ENCODE measurements at places on chromosomes 3 and 15.

DNA sequence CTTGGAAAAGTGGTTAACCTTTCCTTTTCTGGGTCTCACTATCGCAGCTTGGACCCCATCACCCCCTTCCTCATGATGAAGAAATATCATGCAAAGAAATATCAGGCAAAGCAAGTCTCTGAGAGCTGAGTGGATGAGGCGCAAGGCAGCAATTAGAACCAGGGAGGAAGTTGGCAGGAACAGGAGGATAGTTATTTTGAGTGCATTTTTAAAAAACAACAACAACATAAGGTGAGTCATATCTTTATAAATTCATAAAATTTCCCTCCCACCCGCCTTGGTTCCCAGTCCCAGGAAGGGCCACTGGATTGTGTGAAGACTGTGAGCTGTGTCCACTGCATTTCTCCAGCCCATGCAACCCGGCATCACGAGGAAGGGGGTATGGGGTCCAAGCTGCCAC lies 316.9 kb upstream of the TLE3 start:
- DNase-seq: no peak

DNA sequence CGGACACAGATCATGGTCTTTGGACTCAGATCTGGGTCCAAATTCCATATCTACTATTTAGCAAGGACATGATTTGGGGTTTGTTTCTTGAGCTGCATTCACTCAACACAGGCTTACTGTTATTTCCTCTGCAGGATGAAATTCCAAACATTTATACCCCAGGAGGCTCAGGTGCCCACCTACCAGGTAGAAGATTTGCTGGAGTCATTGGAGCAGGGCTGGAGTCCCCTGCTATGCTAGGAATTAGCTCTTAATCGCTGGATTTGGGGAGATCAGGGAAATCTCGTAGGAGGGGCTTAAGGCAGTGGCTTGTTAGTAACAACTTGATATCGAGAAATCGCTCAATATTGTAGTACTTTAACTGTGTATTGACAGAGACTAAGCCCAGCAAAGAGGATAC lies 193.0 kb downstream of the IL20RB start:
- no peak for DNase-seq

DNA sequence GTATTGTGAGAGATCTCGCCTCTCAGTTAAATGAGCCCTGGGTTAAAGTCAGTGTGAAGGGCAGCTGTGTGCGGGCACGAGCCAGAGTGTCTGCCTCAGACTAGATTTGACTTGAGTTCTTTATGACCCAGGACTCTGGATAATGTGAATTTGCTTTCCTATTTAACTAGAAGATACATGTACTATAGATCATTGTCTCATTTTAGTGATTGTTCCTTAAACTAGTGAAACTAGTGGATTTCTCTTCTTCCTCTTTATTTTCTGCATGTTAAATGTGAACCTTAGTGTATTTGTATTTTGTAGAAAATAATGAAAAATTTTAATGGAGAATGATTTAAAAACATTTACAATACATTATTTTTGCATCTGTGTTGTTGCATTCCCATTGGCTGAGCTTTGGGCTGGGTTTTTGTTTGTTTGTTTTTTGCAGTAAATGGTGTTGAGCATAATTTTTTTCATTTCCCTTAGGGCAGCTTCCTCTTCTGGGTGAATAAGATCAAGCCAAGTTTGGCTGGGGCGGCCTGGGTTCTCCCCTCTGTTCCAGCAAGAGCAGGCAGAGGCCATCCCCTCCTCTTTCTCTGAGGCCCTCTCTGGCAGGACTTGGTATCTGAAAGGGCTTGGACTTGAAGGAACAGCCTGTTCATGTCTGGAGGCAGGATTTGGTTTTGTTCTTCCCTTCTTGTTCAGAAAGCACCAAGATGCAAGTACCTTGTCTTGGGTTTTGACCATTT lies 15.0 kb downstream of the GCSAM start:
- peak; percentile 27 for DNase-seq

GRCh38 chr3:180762866-180763265 lies 83.6 kb upstream of the CCDC39 start:
- DNase-seq: no peak

DNA sequence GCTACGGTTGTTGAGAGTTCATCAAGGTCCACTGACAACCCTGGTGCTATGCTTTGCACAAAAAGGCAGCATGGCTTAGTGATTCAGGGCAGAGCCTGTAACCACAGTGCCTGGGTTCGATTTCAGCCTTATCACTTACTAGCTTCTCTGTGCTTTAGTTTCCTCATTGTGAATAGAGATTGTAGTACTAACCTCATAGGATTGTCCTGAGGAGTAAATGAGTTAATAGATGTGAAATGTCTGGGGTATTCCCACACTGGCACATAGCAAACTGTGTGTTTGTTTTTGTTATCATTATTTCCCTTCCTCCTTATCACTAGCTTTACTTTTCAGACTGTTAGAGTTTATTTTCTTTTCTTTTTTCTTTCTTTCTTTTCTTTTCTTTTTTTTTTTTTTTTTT lies 16.3 kb downstream of the CRTAP start:
- DNase-seq: no peak

GRCh38 chr15:94269954-94270353 lies 38.6 kb downstream of the MCTP2 start:
- no peak for DNase-seq

DNA sequence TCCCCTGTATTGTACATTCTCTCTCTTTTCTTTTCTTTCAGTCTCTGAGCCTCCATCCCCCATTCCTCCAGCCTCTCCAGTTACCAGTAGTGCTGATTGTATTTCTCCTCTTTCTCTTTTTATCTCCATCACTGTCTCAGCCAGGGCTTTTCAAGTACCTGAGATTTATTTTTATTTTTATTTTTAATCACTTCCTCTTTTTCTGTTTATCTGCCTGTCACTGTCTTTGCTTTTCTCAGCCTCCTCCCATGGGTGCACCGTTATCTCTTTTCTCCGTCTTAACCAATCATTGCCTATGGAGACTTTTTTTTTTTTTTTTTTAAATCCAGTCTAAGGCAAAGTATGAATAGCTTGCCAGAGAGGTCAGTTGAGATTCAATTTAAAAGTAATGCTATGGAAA lies 359.3 kb downstream of the GAP43 start:
- no peak for DNase-seq

DNA sequence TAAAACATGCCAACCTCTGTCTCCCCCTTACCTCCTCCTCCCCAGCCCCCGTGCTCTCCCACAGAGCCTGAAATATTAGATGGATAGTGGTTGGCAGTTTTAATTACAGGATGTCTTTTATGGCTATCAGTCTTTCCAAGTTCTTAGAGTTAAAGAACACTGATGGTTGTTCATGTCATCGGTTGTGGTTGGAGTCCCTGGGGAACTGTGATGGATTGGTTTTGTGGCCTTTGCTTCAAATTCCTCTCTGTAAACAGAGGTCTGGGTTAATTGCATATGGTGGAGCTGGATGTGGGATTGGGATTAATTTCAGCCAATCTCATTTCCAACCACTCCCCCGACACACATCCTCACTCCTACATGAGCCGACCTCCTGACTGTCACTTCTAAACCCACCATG lies 164.5 kb upstream of the PROK2 start:
- DNase-seq: no peak

- DNase-seq: no peak
Measured at GRCh38 chr3:79245284-79246138, 522.3 kb downstream of the ROBO1 start.

- DNase-seq: no peak
Measured at GRCh38 chr3:65401359-65402305, 637.1 kb downstream of the MAGI1 start.

DNA sequence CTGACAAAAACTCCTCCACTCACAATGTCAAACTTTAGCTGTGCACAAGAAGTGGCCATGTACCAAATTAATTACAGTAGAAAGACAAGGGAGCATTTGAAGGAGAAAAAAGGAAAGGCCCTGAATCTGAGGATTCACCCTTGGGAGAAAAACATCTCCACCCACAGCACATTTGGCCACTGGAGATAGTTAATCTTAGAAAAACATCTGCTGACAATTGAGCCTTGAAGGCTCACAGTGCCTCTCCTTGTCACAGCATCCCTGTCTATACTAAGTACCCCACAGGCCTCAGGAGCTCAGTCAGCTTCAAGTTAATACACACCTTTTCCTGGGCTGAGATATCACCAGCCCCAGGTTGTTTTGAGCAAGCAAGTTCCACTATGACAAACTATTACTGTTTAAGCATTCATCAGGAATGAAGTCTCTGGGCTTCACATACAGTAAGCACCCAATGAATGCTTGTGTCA lies 78.1 kb upstream of the SETMAR start:
- DNase-seq: no peak

DNA sequence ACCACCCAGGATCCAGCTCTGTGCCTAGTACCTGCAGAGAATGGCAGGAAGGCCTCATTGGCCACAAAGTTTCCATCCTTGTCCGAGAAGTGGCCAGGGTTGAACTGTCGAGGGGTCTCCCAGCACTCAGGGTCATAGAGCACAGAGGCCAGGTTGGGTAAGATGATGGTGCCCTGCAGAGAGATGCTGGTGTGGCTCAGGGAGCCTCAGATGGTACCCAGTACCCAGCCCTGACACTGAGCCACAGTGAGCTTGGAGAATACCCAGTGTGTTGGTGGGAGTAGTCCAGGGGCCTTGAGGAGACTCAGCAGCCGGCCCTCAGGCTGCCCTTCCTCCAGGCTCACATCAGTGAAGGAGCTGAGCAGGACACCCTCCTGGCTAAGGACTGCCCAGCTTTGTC lies 11.5 kb upstream of the PARL start:
- DNase-seq: no peak

- no peak for DNase-seq
Measured at GRCh38 chr15:49435174-49435573, 12.1 kb downstream of the FGF7 start.

DNA sequence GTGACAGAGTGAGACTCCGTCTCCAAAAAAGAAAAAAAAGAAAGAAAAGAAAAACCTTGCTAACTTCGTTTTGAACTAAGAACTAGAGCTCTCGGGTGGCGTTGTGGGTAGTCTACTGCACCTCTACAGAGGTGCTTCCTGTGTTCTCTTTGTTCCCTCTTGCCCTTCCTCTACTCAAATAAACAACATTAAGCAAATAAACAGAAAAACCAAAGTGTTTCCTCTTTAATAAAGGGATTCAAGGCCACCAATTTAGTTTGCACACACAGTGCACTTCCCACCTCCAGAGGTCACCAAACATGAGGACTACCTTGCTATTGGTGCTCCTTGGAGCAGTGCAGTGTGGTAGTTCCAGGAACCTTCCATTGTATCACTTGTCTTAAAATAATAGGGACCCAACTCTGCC lies 354.2 kb upstream of the TBL1XR1 start:
- DNase-seq: no peak

- peak; percentile 64 for DNase-seq
Measured at GRCh38 chr15:32029862-32030781, at the start of gene CHRNA7. Gene CHRNA7, plus strand, starts transcription at chr15:32030515. Its CDS starts 80 bp downstream, at chr15:32030595.

- no peak for DNase-seq
Measured at GRCh38 chr3:178434206-178434805, 101.9 kb upstream of the KCNMB2 start.

- DNase-seq: no peak
Measured at GRCh38 chr3:172324611-172325203, 123.5 kb downstream of the GHSR start.
